Psoas muscle (tissue), 8 donors: ENCODE measurements at places on chromosomes 5 and 9. TPM values are rescaled to one million over a fixed set of nuclear protein-coding genes. Genes with fewer than 3 reads are reported as not detected.

DNA sequence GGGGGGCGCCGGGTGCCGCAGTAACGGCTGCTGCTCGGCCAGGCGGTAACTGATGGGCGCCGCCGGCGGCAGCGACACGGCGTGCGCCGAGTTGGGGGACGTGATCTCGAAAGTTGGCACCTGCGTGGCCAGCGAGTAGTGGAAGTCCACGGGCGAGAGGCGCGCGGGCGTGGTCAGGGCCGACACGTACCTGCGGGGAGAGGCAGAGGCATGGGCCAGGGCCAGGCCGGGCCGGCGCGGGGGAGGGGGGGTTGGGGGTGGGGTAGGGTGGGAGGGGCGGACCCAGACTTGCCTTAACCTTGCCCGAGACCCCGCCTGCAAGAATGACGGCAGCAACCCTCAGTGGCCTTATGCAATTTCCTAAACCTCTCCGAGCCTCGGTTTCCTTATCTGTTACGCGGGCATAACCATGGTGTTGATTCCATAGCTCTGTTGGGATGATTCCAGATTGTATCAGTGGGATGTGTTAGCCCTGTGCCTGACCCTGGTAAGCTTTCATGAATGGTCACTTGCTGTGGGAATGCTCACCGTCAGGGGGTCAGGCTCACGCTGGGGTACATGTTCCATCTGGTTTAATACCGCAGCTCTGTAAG, 53.0 kb downstream of the PSD2 start:
- DNase-seq = no peak

GRCh38 chr5:64727150-64727549, 36.8 kb downstream of the SHISAL2B start:
- DNase-seq = no peak

Gene EGFLAM
- 51.0 TPM for total RNA-seq

GRCh38 chr5:141476132-141476911, 556 bp downstream of the PCDHGC3 start:
- peak; percentile 73 for DNase-seq

DNA sequence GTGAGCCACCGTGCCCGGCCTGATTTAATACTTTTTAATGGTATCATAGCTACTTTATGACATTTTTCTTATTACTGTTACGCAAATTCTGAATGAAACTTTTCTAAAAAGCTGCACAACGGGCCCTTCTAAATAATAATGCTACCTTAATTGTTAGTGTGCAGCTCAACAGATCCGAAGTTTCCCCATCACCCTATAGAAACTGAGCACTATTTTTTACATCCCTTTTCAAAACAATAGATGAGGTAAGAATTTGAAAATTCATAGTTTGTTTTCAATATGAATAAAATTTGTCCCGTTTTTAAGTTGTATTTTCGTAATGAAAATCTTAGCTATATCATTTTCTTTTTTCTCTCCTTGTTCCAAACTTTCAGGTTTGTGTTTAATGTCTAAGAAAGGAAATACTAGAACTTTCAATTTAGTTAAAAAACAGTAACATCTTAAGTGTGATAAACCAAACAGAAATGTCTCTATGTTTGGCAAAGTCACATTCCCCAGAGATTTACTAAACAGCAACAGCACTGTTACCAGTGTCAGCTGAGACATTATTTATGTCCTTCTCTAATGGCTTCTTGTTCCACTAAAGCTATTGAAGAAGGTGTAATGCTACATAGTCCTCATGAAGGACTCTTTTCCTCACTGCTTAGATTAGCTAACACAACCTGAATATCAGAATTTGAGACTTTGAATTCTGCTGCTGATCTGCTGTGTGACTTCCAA, 22.9 kb downstream of the KIF2A start:
- DNase-seq = no peak

Gene GABRB2
- total RNA-seq = 0.36 TPM

GRCh38 chr9:90803860-90804593, 2.4 kb downstream of the SYK start:
- DNase-seq = no peak

Gene CAPSL
- not detected for total RNA-seq

DNA sequence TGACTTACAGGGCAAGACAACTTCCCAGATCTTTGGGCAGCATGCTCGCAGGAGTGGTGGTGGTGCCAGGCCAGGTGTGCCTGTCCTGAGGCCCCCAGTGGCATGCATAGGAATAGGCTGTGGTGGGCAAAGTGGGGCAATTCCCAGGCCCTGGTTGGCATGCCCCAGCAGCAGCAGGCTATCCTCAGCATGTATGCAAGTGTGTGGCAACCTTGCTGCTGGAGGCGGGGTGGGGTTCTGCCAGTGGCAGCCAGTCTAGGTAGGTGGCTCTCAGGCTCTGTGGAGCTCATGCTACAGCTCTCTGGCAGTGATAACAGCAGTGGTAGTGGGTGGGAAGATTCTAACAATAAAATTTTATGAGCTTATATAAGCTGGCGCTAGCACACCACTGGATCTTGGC, 27.7 kb upstream of the C6 start:
- DNase-seq = peak; percentile 36

DNA sequence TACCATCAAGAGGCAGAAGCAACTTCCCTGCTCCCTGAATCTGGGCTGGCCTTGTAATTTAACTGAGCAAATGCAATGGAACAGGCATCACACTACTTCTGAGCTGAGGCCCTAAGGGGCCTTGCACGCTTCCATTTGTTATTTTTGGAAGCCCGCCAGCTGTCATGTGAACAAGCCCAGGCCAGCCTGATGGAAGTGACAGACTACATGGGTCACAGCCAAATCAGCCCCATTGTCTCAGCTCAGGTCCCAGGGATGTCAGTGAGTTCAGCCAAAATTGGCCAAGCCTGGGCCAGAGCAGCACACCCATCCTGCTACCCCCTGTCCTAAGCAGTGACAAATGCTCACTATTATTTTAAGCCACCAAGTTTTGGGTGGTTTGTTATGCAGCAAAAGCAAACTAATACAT, 72.8 kb downstream of the PRRT1B start:
- DNase-seq = peak; percentile 47

DNA sequence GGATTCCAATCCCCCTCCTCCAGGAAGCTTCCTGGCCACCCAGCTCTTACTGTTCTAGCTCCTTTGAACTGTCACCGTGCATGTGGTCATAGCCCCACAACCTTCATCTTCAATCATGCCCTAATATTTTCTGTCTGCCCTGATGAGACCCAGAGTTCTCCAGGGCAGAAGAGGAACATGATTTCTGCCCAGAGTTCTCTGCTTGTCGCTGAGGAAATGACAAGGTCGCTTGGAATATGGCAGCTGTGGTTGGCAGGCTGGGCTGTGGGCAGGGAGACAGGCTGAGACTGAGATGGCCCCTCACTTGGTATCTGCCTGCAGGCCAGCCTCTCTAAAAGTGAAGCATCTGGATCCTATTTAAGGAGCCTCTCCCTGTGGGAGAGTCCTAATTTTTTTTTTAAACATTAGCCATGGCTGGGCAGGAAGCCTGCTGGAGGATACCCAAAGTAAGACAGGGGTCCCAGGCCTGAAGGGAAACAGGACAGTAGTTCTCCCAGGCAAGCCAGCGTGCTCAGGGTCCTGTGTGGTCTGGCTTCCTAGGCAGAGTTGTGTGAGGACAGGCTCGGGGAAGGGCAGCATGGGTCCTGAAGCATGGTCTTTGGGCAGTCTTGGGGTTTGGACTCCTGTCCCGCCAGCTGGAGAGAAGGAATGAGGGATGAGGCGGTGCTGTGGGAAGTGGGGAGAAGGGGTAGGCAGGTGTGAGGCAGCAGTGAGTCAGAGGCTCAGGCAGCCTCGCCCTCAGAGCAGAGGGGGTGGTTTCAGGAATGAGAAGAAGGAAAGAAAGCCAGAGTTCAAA, 242.1 kb downstream of the FSTL4 start:
- no peak for DNase-seq

Gene ZNF483
- total RNA-seq = 0.92 TPM

Gene C5orf58
- total RNA-seq = not detected

Gene PIGO
- total RNA-seq = 6.8 TPM

- no peak for DNase-seq
Observed at GRCh38 chr9:88406051-88406450, 17.8 kb downstream of the SPIN1 start.

DNA sequence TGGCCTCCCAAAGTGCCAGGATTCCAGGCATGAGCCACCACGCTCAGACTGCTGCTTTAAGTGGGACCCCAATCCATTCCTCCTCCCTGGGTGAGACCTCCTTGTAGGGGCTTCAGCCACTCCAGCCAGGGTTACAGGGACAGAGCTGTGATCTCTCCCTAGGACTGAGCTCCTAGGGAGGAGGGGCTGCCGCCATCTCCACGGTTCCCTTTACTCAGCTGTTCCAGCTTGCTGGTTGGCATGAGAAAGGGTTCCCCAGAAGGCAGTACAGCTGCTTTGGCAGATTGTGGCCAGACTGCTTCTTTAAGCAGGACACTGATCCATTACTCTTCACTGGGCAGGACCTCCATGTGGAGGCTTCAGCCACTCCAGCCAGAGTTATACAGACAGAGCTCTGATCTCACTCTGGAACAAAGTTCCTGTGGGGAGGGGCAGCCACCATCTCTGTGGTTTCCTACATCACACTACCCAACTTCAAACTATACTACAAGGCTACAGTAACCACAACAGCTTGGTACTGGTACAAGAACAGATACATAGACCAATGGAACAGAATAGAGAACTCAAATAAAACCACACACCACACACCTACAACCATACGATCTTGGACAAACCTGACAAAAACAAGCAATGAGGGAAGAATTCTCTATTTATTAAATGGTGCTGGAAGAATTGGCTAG, 7.2 kb downstream of the INSL6 start:
- no peak for DNase-seq

DNA sequence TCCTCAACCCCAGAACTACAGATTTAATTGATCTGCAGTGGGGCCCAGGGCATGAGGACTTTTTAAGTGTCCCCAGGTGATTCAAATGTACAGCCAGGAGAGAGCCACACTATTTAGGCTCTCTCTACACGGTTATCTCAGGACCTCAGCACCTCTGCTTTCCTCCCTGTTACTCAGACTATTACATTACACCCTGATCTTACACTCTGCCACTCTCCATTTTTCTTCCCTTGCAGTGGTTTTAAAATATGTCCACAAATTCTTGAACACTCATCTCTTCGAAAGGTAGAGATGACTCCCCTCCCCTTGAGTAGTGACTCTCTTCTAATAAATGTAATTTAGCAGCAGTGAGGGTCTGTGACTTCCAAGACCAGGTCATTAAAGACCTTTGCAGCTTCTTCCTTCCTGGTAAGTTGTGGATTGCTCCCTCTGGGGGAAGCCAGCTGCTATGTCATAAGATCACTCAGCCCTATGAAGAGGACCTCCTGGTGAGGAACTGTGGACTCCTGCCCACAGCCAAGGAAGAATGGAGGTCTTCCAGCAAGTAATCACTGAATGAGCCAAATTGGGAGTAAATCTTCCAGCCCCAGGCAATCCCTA, 87.5 kb upstream of the SSBP2 start:
- no peak for DNase-seq

GRCh38 chr9:116741086-116741740, 54.1 kb downstream of the TRIM32 start:
- no peak for DNase-seq

DNA sequence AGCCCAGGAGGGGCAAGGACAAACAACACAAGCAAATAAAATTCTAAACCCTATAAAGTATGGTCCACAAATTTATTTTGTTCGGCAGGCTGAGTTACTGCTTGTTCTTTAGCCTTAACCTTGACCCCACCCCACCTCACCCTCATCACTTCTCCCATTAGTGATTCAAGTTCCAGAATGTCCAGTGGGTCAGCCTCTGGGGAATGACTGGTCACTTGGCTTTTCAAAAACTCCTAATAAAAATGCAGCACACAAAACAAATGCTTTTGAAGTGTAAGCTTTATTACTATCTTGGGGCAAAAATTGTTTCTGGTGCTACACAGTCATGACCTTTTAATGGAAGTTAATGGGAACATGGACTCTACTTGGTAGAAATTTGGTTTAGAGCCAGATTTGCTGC, 142.1 kb downstream of the MPDZ start:
- DNase-seq = no peak

DNA sequence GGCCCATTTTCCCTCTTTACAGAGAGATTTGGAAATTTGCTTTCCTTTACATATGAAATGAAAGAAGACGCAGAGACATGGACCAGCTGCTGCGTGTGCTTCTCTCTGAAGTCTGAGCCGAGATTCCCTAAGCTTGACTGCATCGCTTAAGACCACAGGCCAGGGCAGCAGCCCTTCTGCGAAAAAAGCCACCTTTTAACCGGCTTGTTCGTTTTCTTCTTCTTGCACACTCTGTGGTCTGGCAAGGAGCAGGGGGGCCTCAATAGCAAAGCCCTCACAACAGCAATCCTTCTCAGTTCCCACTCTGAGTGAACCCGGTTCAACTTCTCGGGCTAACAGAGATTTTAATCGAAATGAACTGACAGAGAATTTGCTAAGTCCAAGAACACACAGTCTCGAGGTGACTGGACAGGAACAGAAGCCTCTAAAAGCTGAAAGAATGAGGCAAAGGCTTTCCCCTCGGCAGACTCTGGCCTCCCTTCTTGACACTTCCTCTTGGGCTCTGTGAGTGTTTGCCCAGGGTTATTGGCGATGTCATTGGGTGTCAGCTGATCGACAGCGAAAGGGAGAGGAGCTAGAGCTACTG, 512.9 kb upstream of the KLF4 start:
- peak; percentile 48 for DNase-seq

Gene NR2F1-AS1
- 1.3 TPM for total RNA-seq
